H9 (cell line): ENCODE measurements at places on chromosomes 1 and 21. TPM values are rescaled to one million over a fixed set of nuclear protein-coding genes. Genes with fewer than 3 reads are reported as not detected.

SPATC1L gene
- total RNA-seq = 32.8 and 36.0 TPM in 2 replicates

EDN2 gene
- 0.22 and 0.24 TPM in 2 replicates for total RNA-seq

VCAM1 gene
- total RNA-seq = 0.07 TPM in 1 of 2 replicates, not detected in the other

CNR2 gene
- total RNA-seq = not detected in 2 replicates

NKAIN1 gene
- total RNA-seq = 24.0 and 25.6 TPM in 2 replicates

ZYG11A gene
- total RNA-seq = 2.0 and 2.1 TPM in 2 replicates

CRNN gene
- total RNA-seq = not detected in 2 replicates

PSRC1 gene
- 60.3 and 63.0 TPM in 2 replicates for total RNA-seq

TRIM67 gene
- total RNA-seq = not detected in 2 replicates

LMO4 gene
- total RNA-seq = 64.9 and 66.2 TPM in 2 replicates

GRCh38 chr1:110474444-110474843 lies 23.5 kb downstream of the PROK1 start:
- no peak for DNase-seq

- peak; percentile 20 for DNase-seq
These were observed 396.7 kb downstream of the PTPRU start for GRCh38 chr1:29632806-29633615.

DNA sequence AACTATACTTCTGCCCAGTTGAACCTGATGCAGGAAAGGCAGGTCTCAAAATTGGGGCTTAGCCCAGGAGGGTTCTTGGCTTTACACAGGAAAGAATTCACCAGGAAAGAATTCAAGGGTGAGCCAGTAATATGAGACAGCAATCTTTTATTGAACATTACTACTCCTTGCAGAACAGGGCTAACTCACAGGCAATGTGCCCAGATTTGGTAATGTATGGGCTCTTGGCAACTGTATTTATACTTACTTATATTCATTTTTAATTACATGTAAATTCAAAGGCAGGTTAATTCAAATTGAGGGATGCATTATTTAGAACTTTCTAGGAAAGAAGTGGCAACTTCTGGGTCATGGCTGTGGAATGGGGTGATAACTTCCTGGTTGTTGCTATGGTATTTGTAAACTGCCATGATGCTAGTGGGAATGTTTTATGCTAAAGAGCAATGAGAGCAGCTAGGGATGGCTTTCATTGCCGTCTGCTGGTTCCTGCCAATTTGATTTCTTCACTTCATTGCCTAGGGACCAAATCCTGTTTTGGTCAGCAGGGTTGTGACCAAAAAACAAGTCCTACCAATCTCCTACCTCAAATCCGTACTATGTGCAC lies 107.5 kb downstream of the CHRM3 start:
- no peak for DNase-seq

DNA sequence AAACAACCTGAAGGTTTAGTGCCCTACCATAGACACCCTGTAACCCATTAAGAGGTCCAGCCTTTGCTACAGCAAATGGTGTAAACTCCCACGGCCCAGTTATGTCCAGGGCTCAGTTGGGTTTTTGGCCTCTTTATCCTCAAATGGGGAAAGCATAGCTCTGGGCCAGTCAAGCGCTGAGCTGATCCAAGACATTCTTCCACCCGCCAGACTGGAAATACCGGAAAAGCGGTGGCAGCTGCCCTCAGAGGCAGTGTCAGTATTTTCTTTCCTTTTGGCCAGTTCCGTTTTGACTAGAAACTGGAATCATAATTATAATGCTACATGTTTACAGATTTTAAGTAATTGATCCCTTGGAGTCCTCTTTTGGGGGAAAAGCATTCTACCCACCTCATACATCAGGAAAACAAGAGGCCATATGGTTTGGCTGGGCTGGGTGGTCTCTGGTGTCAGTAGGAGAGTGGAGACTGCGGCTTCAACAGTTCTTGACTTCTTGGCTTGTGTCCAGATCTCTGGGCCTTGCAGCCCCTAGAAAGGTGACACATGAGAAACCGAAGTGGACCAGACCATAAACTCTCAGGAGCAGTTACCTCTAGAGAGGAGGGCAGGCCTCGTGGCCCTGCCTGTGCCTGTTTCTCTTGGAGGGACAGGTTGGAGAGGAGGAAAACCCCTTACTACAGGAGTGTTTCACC lies 30.2 kb upstream of the CLDN14 start:
- DNase-seq = no peak

DNA sequence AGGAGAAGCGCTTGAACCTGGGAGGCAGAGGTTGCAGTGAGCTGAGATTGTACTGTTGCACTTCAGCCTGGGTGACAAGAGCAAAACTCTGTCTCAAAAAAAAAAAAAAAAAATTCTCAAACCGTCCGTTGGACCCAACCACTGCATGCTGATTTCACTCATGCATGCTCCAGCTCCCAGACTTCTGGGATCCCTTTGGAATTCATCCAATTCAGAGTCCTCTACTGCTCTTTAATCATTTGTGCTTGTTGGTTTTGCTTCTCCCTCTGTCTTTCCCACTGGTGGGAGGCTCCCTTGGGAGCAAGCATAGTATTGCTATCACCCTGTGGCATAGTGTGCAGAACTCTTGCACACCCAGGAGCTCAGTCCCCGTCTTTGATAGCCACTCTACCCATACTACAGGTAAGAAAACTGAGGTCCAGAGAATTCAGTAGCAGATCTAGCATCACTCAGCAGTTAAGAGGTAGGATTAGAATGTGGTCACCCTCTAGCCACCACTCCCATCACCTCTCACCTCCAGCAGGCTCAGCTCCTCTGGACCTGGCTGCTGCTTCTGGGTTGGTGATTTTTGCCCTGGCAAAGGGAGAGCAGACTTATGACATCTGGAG lies 3.1 kb upstream of the LMNA start:
- DNase-seq = no peak

DNA sequence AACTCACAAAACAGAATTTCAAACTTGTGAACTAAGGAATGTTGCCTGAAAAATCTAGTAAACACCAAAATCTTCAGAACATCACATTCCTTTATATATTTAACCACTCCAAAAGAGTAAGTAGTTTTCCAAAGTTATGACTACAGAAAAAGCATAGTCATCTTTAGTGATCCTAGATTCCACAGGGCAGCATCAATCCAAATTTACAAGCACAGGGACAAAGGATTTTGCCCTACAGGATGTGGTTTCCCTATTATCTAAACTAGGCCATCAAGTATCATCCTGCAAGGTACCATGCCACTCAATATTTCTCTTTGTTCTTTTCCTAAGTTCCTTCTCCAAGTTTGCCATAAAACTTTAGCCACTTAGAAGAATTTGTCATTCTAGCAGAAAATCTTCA lies 33.0 kb downstream of the COP1 start:
- no peak for DNase-seq

- DNase-seq = no peak
These were observed 56.9 kb downstream of the PROX1 start for GRCh38 chr1:214044438-214045214.

DNA sequence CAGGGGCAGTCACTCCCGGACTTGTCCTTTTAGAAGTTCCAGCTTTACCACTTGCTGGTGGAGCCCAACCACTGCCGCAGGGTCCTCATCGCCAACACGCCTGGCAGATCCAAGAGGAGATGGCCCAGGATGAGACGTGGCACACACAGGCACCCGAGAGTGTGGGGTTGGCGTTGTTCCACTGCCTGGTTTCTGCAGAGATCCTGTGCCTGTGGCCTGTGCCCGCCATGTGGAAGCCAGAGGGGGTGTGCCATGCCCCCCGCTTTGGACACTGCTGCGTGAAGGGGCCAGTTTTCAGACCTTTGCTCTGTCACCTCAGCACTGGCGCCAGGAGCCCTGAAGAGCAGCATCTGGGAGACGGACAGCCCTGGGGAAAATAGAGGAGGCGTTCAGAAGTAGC lies 10.8 kb downstream of the CD46 start:
- no peak for DNase-seq

DNA sequence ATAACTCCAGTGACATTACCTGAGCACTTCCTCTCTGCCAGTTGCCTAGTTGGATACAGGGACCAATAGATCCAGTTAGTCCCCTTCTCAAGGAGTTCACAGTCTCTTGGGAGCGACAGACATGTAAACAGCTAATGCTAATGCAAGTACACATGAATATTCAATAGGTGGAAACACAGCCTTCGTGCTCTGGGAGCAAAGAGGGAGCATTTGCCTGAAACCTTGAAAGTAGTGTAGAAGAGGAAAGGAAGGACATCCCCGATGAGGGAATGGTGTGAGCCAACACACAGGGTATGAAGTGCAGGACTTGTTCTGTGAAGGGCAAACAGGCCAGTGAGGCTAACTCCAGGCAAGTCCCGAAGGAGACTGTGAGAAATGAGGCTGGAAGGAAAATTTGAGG lies 3.8 kb upstream of the TMEM222 start:
- no peak for DNase-seq

DNA sequence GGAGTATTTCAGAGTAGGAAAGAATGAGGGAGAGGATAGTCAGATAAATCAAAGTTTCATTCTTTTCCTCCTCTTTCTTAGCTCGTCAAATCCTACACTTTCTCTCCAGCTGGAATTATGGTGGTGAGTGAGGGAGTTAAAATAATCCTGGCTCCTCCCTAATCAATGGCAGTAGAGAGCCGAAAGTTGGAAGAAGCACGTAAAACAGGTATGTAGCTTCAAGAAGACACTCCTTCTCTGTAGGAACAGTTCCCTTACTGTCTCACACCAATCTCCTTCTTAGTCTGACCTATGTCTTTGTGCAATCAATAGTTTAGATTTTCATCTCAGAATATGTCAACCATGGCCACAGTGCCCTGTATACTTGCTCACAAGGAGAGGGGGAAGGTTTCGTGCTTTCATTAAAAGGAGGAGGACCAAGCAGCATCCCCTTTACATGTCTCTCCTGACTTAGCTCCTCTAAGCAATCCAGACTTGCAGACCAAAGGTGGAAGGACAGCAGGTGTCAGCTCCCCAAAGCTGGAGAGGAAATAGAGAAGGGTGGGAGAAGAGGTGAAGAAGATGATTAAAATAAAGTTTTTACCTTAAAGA lies 878 bp downstream of the MINDY1 start:
- no peak for DNase-seq

- no peak for DNase-seq
These were observed 97.4 kb upstream of the IPO9 start for GRCh38 chr1:201731592-201731991.

DNA sequence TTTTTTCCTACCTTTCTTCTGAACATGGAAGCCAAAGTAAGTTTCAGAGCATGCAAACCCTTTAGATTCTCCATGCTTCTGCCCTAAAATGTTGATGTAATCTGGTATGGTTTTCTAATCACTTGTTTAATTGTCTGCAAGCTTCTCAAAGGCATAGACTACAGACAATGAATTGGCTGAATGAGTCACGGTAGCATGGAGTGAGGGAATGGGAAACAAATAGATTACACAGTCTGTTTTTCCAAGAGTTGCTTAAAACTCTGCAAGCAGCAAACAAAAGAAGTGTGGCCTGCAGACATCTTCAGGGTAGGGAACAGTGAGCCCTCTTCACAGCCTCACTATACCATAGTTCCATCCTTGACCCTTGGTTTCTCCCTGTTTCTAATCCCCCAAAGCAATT lies 326.0 kb downstream of the BARHL2 start:
- DNase-seq = no peak

DNA sequence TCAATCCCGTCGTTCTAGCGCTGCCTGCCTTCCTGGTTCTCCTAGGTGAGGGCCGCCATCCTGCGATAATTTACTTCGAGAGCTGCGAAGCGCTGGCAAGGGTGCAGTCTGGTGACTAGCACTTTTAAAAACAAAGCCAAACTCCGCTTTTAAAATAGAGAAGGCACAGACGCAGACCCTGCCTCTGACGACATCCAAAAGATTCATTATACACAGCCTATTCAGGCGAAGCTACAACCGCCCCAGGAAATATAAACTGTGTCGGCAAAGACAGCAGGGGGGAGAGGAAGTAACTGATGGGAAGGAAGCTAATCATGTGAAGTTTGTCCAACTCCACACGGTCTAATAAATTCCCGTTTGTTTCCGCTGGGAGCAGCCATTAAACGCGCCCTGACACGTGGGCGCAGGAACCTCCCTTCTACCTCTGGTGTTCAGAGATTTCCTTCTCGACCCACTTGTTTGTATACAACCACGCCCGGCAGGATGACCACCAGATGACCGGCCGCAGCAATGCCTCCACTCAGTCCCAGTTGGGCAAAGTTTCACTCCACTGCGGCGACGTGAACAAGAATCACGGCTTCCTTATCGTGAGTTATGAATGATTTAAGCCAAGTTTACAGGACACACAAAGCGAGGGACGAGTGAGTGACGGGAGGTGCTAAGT lies 1.3 kb downstream of the GNG12 start:
- DNase-seq = no peak

- DNase-seq = peak; percentile 83
These were observed 2.2 kb upstream of the RUNX3 start for GRCh38 chr1:24932284-24932683.

- DNase-seq = peak; percentile 88
These were observed 27.5 kb downstream of the ARID1A start for GRCh38 chr1:26723013-26723991.

DNA sequence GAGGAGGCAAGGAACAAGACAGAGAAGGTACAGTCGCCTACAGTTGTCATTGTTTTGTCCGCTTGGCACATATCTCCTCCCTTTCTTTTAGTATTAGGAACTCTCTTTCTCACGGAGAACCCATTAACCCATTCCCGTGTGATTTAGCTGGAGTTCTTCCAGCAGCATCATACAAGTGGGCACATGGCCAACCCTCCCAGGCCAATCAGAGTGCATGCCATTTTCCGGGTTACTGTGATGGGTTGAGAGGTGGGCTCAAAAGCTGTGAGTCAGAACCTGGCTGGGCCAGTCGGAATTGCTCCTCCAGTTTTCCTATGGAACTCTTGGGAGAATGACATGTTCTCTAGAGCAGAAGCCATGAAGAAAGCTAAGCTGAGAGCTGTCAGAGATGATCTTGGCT lies 83.1 kb upstream of the SOD1 start:
- DNase-seq = no peak

GRCh38 chr1:95384567-95384966 lies 150.6 kb downstream of the RWDD3 start:
- DNase-seq = peak; percentile 74

DNA sequence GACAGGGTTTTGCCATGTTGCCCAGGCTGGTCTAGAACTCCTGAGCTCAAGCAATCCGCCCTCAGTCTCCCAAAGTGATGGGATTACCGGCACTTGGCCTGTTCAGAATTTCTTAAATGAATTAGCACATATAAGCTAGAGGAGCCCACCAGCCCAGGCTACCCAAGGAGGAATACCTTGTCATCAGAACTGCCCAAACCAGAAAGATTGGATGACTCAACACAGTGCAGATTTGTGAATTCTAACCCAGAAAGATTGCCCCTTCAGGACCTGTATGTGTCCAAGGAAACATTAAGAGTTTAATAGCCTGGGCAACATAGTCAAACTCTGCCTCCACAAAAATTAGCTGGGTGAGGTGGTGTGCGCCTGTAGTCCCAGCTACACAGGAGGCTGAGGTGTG lies 14.0 kb upstream of the LIN9 start:
- DNase-seq = no peak

- DNase-seq = no peak
These were observed 5.2 kb downstream of the TSPEAR start for GRCh38 chr21:44706026-44706705.

DNA sequence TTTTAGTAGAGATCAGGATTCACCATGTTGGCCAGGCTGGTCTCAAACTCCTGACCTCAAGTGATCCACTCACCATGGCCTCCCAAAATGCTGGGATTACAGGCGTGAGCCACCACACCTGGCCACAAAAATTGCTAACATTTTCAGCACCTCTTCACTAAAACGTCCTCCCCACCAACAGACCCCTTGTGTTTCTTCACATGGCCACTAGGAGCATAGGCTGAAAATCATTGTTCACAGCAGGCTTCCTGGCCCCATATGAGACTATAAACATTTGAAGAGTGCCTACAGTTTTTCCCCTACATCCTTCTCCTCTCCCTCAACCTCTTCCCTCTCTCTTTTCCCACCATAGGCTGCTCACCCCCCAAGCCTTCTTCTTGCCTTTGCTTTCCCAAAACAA lies 28.0 kb upstream of the SFPQ start:
- peak; percentile 55 for DNase-seq
